Prostate gland (tissue), 2 donors: ENCODE measurements at places on chromosomes 4 and X.

GRCh38 chr4:170497689-170498088 lies 407.9 kb upstream of the AADAT start:
- H3K4me3 ChIP-seq: no peak overlapping the region
- DNase-seq: no peak
- H3K4me1 ChIP-seq: no peaks in the 10 kb centered on the region
- H3K27me3 ChIP-seq: no peaks in the 10 kb centered on the region
- H3K36me3 ChIP-seq: no peaks in the 10 kb centered on the region
- H3K27ac ChIP-seq: no peak overlapping the region

DNA sequence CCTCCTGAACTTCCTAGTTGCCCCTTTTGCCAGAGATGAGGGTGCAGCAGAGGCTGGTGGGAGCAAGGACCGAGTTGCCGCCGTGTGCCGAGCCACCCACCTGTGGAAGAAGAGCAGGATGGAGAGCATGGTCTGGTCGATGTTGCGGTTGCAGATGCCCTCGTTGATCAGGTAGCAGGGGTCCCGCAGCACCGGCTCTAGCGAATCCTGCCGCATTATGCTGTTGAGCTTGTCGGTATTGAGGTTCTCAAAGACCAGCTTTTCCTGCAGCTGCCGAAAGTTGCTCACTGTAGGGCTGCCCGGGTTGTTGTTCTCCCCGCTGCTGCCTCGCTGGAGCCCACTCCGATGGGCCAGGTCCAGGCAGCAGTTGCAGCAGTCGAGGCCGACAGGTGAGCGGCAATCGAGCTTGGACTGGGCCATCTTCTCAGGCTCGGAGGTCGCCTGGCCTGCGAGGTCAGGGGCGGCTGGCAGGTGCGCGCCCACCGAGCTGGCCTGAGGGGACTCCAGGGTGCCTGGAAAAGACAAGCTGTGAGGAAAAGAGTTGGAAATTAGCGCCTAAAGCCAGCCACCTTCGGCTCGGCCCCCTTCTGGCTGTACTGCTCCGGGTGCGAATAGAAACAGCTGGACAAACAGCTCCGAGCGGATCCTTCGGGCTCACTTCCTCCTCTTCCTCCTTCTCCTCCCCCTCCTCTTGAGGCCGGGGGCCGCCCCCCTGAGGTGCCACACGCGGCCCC lies 420 bp downstream of the TSC22D3 start:
- H3K4me3 ChIP-seq: peak overlapping the region; percentile 38
- peak overlapping the region; percentile 90 for H3K27ac ChIP-seq
- H3K36me3 ChIP-seq: no peaks in the 10 kb centered on the region
- H3K27me3 ChIP-seq: no peaks in the 10 kb centered on the region
- no peak for DNase-seq

- peaks cover 29% of the 10 kb centered on the region for H3K4me1 ChIP-seq
- H3K4me3 ChIP-seq: no peak overlapping the region
- no peak for DNase-seq
Measured at GRCh38 chr4:10108818-10109783, 7.5 kb downstream of the WDR1 start.

DNA sequence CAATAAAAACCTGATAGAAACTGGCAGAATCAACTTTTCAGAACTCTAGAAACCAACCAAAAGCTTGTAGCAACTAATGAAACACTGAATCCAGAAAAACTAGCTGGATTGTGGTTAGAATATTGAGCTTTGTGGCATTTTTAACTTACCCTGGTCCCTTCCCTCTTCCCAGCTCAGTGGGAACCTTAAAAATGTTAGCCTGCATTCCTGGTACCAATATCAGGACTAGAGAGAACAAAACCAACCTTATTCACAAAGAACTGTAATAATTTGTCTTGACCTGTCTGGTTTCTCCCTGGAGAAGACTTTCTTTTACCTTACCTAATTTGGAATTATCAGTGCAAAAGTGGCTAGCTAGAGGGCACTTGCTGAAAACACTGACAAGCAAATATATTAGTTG lies 21.2 kb downstream of the SH3D19 start:
- H3K4me3 ChIP-seq: no peak overlapping the region
- no peaks in the 10 kb centered on the region for H3K4me1 ChIP-seq
- H3K27me3 ChIP-seq: no peaks in the 10 kb centered on the region
- no peaks in the 10 kb centered on the region for H3K36me3 ChIP-seq
- no peak overlapping the region for H3K27ac ChIP-seq

GRCh38 chr4:82031376-82031927 lies 342.3 kb downstream of the HNRNPD start:
- no peaks in the 10 kb centered on the region for H3K27me3 ChIP-seq
- no peak overlapping the region for H3K4me3 ChIP-seq

- H3K36me3 ChIP-seq: no peaks in the 10 kb centered on the region
- H3K27ac ChIP-seq: no peak overlapping the region
- H3K4me3 ChIP-seq: no peak overlapping the region
- no peaks in the 10 kb centered on the region for H3K4me1 ChIP-seq
- no peak for DNase-seq
Measured at GRCh38 chr4:113285501-113285900, 236.0 kb downstream of the ANK2 start.

DNA sequence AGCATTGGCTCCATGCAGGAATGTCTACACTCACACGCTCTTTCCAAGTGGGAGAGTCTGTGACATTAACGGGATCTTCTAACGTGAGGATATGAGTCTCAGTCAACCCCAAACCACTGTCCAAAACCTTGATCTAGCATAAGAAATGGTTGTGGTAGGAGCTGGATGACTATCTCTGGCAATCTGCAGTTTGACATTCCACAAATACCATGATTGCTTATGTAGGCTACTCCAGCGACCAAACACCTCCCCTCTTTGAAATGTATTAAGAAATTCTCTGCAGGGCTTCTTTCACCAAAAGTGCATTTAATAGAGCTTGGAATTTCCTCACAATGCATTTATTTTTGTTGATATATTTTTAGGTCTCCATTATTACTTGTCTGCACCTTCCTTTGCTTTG lies 14.1 kb upstream of the STX18 start:
- H3K4me3 ChIP-seq: no peak overlapping the region
- no peaks in the 10 kb centered on the region for H3K4me1 ChIP-seq
- no peak overlapping the region for H3K27ac ChIP-seq
- H3K36me3 ChIP-seq: no peaks in the 10 kb centered on the region
- no peak for DNase-seq

- H3K36me3 ChIP-seq: no peaks in the 10 kb centered on the region
- H3K27me3 ChIP-seq: no peaks in the 10 kb centered on the region
- no peak overlapping the region for H3K27ac ChIP-seq
- H3K4me1 ChIP-seq: no peaks in the 10 kb centered on the region
- no peak overlapping the region for H3K4me3 ChIP-seq
Measured at GRCh38 chrX:9614016-9614415, 149.2 kb downstream of the TBL1X start.

- no peaks in the 10 kb centered on the region for H3K27me3 ChIP-seq
- no peaks in the 10 kb centered on the region for H3K4me1 ChIP-seq
- H3K27ac ChIP-seq: no peak overlapping the region
- H3K36me3 ChIP-seq: no peaks in the 10 kb centered on the region
Measured at GRCh38 chr4:53767482-53767881, 176.2 kb upstream of the LNX1 start.

DNA sequence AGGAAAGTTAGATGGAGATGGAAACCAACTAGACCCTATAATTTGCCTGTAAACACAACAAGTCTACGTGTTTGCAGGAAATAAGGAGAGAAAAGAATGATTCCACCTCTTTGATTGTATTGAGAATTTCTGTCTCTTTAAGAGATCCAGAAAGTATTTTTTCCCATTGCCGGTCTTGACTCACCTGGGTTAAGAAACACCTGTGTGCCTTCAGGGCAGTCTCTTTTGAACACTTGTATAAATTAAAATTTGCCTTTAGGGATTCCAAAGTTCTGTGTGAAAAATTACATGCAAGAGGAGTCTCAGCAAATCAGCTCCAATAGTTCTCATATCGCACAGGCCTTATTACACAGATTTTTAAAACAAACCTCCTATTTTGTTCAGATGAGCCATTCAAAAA lies 46.0 kb upstream of the SMAD1 start:
- H3K4me1 ChIP-seq: no peaks in the 10 kb centered on the region
- DNase-seq: no peak
- H3K36me3 ChIP-seq: no peaks in the 10 kb centered on the region

DNA sequence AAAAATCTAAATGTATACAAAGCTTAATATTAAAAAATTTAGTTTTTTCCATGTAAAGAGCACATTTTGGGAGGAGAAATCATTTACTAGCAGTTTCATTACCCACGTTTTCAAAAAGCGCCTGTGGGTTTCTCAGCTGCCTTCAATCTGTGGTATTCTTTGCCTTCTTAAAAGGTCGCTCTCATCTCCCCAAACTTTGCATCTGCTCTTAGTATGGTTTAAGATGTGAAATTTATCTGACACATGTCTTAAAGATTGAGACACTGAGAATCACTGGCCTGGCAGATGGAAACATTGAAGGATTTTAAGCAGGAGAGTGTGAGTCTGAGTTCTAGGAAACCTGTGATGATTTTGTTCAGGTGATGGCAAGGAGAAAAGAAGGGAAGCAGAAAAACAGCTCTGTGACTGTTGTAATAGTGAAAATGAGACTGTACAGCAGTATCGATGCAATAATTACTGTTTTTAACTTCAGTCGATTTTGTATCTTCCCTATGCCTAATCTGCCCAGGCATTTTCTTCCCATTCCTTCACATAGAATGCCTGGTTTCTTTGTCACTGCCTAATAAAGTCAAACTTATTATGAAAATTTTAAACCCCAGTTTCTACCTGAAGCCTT lies 75.9 kb downstream of the PAQR3 start:
- no peaks in the 10 kb centered on the region for H3K27me3 ChIP-seq
- no peak overlapping the region for H3K27ac ChIP-seq
- H3K4me1 ChIP-seq: no peaks in the 10 kb centered on the region
- DNase-seq: no peak
- H3K4me3 ChIP-seq: no peak overlapping the region

GRCh38 chr4:173213296-173213695 lies 44.7 kb downstream of the GALNT7 start:
- H3K27ac ChIP-seq: no peak overlapping the region
- DNase-seq: peak; percentile 19
- no peaks in the 10 kb centered on the region for H3K36me3 ChIP-seq
- no peaks in the 10 kb centered on the region for H3K27me3 ChIP-seq

DNA sequence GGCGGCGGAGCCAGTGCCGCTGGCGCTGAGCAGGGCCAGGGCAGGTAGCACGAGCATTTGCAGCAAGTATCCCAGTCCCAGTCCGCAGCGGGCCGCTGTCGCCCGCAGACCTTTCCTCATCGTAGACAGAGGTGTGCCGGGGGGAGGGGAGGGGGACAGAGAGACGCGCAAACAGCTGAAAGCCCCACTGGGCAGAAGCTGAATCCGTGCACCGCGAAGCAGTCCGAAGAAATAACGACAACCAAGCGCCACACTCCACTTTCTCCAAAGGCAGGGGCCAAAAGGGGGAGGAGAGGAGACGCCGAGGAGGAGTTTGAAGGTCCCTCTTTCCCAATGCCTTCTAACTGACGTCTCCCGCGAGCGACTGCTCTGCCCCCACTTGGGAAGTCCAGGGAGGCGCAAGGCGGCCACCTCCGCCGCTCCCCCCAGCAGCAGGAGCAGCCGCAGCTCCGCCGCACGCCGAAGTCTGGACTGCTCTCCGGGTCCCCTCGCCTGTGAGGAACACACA lies at the start of gene UNC5C:
Gene UNC5C, minus strand, starts transcription at position 236 of the 508 bp plus-strand sequence.
- peak within 1 kb of the TSS; percentile 40 for H3K4me3 ChIP-seq
- DNase-seq: peak; percentile 17
- H3K36me3 ChIP-seq: no peaks in the 10 kb centered on the region
- H3K27ac ChIP-seq: peak within 1 kb of the TSS; percentile 68
- H3K27me3 ChIP-seq: no peaks in the 10 kb centered on the region

- H3K27me3 ChIP-seq: no peaks in the 10 kb centered on the region
- DNase-seq: no peak
- no peaks in the 10 kb centered on the region for H3K36me3 ChIP-seq
- H3K4me1 ChIP-seq: no peaks in the 10 kb centered on the region
- no peak overlapping the region for H3K4me3 ChIP-seq
Measured at GRCh38 chrX:135914404-135914803, 20.9 kb downstream of the SAGE1 start.

DNA sequence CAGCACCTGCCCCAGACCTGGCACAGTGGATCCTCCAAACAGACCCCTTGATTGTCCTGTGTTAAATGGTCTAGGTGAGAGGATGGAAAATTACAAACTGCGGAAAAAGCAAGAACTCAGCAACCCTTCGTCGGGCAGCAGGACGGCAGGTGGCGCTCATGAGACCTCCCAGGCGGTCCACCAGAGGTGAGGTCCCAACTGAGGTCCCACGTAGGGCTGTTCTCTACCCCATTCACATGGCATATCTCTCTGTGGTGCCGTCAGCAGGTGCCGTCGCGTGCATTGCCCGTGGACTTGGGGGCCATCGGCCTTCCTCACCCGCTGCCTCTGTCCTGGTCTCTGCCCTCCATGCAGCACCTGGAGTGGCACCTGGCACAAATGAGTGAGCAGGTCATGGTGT lies 88.2 kb downstream of the CRMP1 start:
- H3K27ac ChIP-seq: no peak overlapping the region
- H3K27me3 ChIP-seq: no peaks in the 10 kb centered on the region
- H3K4me1 ChIP-seq: no peaks in the 10 kb centered on the region
- H3K4me3 ChIP-seq: no peak overlapping the region

DNA sequence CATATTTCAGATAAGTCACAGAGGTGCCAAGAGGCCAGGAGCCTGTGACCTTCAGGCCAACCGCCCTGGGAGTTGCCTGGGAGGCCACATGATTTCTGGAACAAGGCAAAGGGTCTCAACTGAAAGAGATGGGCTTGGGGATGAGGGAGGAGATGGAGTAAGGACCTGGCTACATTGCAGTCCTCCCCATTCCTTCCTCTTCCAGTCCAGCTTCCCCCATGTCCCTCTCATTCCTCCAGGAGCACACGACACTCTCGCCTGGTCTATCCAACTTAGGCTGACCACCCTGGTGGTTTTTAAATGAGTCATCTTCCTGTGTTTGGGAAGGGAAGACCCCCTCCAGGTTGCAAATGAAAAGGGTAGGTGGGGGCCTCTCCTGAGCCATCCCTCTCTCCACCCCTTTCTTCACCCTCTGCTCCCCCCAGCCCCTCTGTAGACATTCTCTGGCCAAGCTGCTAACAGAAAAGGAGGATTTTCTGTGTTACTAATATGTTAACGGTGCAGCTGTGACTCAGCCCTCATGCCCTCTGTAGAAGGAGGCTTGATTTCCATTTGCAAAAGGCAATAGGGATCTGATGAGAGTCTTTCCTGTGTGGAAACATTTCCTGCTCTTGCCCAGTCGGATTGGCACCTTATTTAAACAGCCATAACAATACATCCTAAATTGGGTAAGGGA lies 79.2 kb downstream of the RTL5 start:
- no peak overlapping the region for H3K27ac ChIP-seq
- H3K4me3 ChIP-seq: no peak overlapping the region
- DNase-seq: no peak
- H3K36me3 ChIP-seq: no peaks in the 10 kb centered on the region

- no peak overlapping the region for H3K4me3 ChIP-seq
- DNase-seq: no peak
- H3K4me1 ChIP-seq: no peaks in the 10 kb centered on the region
- H3K36me3 ChIP-seq: no peaks in the 10 kb centered on the region
Measured at GRCh38 chrX:129695535-129695934, 40.8 kb upstream of the APLN start.

DNA sequence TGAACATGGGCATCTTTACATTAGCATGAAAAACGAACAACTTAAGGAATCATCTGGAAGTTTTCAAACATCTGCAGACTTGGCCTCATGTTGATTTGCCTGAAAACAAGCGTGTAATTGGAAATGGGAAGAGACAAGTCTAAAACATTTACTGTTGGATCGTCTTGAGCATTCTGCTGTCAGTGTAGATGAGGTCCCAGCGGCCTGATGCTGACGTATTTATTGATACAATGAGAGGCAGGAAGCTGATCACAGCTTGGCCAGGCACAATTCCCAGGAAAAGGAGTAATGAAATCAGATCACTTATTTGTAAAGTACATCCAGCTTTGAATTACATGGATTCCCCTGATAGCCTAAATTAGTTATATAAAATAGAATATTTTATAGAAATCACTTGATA lies 210.6 kb downstream of the CLCN4 start:
- H3K36me3 ChIP-seq: no peaks in the 10 kb centered on the region
- no peak overlapping the region for H3K4me3 ChIP-seq
- no peak overlapping the region for H3K27ac ChIP-seq
